ENCODE measurements at places on chromosomes 1 and 21.

DNA sequence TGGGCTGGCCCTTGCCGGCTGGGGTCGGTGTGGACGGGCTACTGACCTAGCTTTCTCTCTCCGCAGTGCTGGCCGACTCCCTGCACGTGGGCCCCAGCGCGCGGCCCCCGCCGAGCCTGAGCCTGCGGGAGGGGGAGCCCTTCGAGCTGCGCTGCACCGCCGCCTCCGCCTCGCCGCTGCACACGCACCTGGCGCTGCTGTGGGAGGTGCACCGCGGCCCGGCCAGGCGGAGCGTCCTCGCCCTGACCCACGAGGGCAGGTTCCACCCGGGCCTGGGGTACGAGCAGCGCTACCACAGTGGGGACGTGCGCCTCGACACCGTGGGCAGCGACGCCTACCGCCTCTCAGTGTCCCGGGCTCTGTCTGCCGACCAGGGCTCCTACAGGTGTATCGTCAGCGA is 34.9 kb downstream of the PTGFRN start:
- DNase-seq, result no peak

GRCh38 chr1:214402613-214403083 is 121.7 kb downstream of the SMYD2 start:
- no peak for DNase-seq

- no peak for DNase-seq
These were observed 205.5 kb downstream of the PTBP2 start for GRCh38 chr1:96927125-96927524.

- DNase-seq, result no peak
These were observed 12.5 kb downstream of the PM20D1 start for GRCh38 chr1:205837382-205837970.

DNA sequence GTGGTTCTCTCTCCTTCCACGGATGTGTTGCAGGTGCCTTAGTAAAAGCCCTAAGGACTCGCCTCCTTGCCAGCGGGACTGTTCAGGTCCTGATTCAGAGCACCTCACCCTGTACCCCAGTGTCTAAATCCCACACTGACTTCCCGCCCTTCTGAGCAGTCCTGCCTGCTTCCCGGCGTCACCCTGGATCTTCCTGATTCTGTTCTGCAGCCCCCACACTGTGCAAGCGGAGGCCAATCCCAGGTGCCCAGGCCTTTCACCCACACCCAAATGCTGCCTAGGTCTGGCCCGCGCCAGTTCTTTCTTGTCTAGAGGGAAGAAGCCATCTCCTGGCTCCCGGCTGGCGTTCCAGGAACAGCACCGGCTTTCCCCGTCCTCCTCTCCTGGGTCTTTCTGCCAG is 95.9 kb upstream of the GALNT2 start:
- no peak for DNase-seq

DNA sequence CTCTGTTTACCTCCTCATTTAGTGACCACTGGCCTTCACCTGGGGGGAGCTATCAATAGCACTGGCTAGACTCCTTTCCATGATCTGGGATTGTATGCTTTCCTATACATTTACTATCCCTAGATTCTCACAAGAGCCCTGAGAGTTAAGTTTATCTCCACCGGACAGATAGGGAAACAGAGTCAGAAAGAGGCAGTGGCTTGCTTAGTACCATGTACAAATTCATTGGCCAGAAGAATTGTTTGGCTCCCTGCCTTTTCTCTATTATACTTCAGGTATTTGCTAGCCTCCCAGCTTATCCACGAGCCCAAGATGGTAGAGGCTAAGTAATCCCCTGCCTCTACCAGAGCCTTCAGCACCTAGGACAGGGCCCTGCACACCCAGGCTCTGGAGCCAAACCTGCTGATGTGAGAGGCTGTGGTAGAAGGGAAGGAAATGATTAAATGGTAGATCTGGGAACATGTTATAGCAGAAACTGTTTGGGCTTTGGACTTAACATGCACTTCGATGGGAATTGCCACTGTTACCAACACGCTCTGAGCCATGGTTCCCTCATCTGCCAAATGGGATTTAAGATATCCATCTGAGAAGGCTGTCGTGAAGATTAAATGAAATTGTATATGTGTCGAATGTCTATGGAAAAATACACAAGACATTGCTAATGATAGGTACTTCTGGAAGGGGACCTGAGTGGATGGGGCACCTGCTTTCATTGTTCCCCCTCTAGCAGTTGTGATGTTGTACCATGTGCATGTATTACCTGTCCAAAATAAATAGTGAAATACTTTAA is 3.1 kb upstream of the BLACAT1 start:
- DNase-seq, result no peak

DNA sequence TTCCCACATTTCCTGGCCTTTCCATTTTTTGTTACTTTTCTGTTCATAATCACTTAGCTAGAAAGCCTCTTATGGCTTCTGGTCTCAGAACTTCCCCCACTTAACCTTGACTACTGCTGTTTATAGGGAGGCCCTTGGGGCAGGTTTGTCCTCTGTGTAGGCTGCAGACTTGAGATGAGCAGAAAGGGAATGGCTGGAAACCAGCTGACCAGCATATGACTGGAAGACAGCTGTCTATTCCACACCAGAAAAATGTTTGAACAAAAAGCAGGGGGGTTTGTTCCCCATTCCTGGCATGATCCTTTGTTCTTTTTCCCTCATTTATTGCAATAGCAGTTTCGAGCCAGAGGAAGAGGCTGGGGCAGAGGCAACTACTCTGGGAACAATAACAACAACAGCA is 4.9 kb upstream of the SH3D21 start:
- no peak for DNase-seq

- no peak for DNase-seq
These were observed 64.8 kb upstream of the ZNF281 start for GRCh38 chr1:200474633-200475032.

- no peak for DNase-seq
These were observed 1180.3 kb upstream of the B3GALT2 start for GRCh38 chr1:194366705-194367104.

Data from naive thymus-derived CD8-positive, alpha-beta T cell (primary cell).